Subcutaneous adipose tissue (tissue), 4 donors: ENCODE measurements at places on chromosomes 2 and 18. TPM values are rescaled to one million over a fixed set of nuclear protein-coding genes. Genes with fewer than 3 reads are reported as not detected.

Gene DLGAP1
- 3.3 TPM for total RNA-seq

Gene TCF23
- under 0.01 TPM for total RNA-seq

Gene CBLN2
- not detected for total RNA-seq

Gene PLGLB2
- not detected for total RNA-seq

Gene GALR1
- total RNA-seq: under 0.01 TPM

Gene DNER
- 3.8 TPM for total RNA-seq

Gene MYCN
- total RNA-seq: not detected

Gene NCKAP1
- total RNA-seq: 123 TPM

Gene GPBAR1
- total RNA-seq: 13.9 TPM

Gene TMEM200C
- total RNA-seq: not detected

Gene HNMT
- 135 TPM for total RNA-seq

Gene STAT4
- total RNA-seq: 5.7 TPM

Gene COLEC11
- total RNA-seq: 3.1 TPM

Gene SPC25
- not detected for total RNA-seq

Gene TGFA
- 2.0 TPM for total RNA-seq

Gene SLC9A4
- not detected for total RNA-seq

Gene CCNYL1
- 17.0 TPM for total RNA-seq

Gene SERPINB3
- not detected for total RNA-seq

Gene SIGLEC15
- 0.16 TPM for total RNA-seq

Gene PLGLB1
- total RNA-seq: 2.0 TPM

Gene INHA
- total RNA-seq: not detected

Gene MYOM1
- 3.7 TPM for total RNA-seq

Gene VWC2L
- total RNA-seq: not detected

Gene SPP2
- total RNA-seq: not detected

Gene KIF1A
- total RNA-seq: not detected

Gene KATNAL2
- total RNA-seq: 17.2 TPM

Gene IGFBP2
- 18.9 TPM for total RNA-seq

Gene LYPD6B
- not detected for total RNA-seq

Gene NDC80
- total RNA-seq: 0.57 TPM

Gene CNGA3
- total RNA-seq: not detected

Gene UGT1A5
- total RNA-seq: not detected

Gene TXNDC2
- total RNA-seq: 0.33 TPM

Gene ASXL3
- total RNA-seq: 1.5 TPM

Gene SIX2
- total RNA-seq: 1.8 TPM

Gene MATN3
- total RNA-seq: 3.1 TPM

Gene ANKRD62
- not detected for total RNA-seq

Gene SPATA3
- not detected for total RNA-seq

Gene SLC9A2
- not detected for total RNA-seq

Gene PGAP1
- 17.0 TPM for total RNA-seq
